ENCODE measurements at places on chromosomes 5 and 9. TPM values are rescaled to one million over a fixed set of nuclear protein-coding genes. Genes with fewer than 3 reads are reported as not detected.

IL3 gene
- not detected for total RNA-seq

DNA sequence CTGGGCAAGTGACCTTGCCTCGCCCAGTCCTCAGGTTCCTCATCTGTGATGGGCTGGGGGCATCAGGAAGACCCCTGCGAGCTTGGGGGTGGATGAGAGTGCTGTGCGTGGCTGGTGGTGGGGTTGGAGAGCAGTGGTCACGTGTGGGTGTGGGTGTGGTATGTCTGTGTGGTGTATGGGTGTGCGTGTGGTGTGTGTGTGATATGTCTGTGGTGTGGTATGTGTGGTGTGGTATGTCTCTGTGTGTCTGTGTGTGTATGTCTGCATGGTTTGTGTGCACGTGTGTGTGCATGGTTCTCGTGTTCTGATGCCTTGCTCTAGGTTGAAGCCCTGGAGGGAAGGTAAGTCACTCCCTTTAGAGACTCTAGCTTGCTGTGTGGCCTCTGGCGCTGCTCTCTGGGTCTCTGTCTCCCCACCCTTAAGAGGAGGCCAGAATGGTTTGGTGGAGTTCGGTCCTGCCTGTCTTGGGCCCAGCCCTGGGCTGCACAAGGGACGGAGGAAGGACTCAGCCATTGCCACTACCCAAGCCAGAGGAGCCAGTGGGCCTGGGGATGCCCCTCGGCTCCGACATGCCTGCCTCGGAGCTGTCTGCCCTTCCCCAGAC is 87.0 kb downstream of the RXRA start:
- no peak for DNase-seq

GRCh38 chr9:97604901-97605645 is 28.1 kb downstream of the TSTD2 start:
- no peak for DNase-seq

DNA sequence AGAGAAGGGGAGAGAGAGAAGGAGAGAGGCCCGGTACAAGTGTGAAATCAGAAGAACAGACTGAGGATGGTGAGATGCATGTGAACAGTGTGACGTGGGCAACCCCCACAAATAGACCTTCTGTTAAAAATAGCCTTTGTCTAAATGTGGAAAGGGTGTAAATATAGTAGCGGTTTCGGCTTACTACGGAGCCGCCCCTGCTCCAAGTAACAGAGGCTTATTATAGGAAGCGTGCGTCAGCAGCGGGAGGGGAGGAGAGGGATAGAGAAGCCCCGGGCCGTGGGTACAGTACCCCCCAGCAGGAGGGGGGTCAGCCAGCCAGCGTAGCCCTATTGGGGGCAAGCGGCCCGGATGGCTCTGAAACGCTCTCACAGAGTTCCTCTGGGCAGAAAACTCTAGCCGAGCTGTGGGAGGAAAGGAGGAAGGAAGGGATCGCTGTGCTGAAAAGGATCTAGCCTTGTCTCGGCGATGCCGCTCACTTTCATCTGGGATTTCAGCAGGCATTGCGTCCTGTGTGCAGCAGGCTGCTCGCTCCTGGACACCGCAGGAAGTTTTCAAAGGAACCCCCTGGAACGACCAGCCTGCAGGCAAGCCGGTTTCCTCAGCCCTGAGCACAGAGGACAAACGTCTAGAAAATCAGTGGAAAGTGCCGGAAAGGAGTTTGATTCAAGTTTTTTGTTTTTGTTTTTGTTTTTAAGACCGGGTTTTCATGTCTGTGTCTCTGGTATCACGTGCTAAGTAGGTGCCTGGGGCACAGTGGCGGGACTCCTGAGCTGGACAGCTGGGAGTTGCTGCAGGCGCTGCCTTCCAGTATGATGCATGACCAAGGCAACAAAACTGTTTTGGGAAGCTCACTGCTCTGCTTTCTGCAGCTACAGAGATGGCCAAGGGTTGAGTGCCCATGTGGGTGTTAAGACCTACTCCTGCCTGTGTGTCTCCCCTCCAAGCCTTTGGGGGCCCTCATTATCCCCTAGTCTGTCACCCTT is 146.6 kb downstream of the SEC61B start:
- no peak for DNase-seq

- no peak for DNase-seq
Measured at GRCh38 chr9:84817038-84817437, 147.5 kb downstream of the NTRK2 start.

DNA sequence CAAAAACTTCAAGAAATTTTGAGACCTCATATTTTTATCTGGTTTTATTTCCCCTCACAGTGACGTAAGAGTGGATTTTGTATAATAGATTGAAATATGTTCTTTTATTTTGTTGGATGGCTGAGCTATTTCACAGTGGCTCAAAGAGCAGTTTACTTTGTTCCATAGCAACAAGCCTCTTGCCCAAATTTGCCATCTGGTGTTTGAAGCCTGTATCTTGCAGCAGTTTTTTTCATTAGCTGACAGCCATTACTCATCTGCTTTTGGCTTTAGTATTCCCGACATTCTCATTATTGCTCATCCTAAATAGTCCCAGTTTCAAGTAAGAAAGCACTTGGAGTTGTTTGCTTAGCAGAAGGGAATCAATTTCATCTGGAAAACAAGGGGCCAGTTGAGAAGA is 36.3 kb downstream of the GDA start:
- DNase-seq, result no peak

DNA sequence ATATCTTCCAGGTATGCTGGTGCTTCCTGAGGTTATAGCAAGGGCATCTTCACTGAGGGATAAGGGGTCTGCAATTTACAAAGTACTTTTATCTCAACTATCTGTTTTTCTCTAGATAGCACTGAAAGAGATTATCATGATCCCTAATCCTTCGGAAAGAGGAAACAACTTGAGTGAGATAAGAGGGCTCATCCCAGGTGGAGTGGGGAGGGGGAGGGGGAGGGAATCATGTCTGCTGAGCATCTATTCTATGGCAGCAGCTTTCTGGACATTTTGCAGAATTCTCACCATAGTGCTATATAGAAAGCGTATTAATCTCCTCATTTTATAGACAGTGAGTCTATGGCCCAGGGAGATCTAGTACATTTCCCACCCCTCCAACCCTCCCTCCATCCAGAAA is 5.9 kb downstream of the TNFSF15 start:
- DNase-seq, result no peak

GRXCR2 gene
- not detected for total RNA-seq

DNA sequence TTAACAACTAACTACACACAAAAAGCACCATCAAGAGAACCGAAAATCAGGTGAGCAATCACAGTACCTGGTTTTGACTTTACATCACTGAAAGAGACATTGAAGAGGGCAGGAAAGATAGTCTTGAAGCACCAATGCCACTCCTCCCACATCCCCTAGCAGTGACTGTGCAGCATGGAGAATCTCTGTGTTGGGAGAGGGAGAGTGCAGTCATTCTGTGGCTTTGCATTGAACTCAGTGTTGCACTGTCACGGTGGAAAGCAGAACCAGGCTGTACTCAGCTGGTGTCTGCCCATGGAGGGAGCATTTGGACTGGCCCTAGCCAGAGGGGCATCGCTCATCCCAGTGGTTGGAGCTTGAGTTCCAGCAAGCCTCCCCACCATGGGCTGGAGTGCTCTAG is 40.4 kb downstream of the C5 start:
- no peak for DNase-seq

DNA sequence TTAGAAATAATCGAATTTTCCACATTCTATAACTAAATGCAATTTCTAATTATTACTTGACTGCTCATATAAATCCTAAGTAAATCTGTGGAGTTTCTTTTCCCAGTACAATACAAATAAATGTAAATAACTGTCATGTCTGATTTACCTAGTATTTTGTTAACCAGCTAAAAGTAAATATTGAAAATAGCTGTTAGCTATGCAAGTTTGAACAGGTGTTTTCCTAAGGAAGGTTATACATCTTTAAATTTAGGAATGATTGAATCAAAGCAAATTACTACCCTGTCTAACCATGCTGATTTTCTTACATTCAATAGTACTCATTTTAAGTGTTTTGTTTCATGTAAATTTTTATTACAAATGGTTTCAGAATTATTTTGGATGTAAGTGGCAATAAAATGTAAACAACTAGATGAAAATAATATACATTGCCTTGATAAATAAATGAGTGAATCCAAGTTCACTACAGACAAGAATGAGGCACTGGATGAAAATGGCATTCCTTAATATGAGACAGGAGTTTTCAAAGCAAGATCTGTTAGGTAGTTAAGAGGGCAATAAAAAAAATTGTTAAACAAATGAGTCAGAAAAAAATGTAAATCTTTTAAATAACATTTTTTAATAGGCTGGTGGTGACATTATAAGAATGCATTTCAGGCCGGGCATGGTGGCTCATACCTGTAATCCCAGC is 15.8 kb downstream of the MCIDAS start:
- DNase-seq, result no peak

- no peak for DNase-seq
Measured at GRCh38 chr9:114116126-114116747, 17.1 kb upstream of the KIF12 start.

GCNT4 gene
- total RNA-seq, result 0.41 TPM

- no peak for DNase-seq
Measured at GRCh38 chr5:104199771-104200170, 637.2 kb upstream of the NUDT12 start.

SOWAHA gene
- total RNA-seq, result not detected

DNA sequence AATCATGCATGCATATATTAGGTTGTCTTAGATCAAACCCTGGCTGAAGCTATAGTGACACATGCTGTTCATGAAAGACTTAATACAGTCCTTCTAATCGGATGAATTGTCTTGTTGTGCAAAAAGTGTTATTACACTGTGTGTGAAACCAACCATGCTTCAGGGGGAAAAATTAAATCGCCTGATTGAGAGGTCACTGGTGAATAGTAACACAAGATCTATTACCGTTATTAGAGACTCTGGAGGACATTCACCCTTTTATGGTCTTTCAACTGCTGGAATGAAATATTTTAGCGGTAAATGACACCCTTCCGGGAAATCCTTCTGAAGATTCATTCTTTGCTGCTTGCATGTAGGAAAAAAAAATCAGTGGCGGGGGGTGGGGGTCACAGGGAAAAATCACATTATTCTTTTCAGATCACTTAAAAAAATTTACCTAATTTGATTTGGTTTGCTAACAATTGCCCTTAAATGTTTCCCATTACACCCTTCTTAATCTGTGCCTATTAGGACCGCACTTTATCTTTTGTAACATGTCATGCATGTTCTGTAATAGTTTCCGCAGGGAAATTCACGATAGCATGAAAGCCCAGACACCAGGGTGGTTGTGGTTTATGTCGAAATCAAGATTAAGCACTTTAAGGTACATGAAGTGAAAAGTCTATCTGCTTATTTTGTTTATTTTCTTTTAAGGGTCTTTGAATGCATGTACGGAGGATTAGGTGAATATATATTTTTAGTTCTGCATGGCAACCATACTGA is 120.6 kb downstream of the FOCAD start:
- no peak for DNase-seq

DNA sequence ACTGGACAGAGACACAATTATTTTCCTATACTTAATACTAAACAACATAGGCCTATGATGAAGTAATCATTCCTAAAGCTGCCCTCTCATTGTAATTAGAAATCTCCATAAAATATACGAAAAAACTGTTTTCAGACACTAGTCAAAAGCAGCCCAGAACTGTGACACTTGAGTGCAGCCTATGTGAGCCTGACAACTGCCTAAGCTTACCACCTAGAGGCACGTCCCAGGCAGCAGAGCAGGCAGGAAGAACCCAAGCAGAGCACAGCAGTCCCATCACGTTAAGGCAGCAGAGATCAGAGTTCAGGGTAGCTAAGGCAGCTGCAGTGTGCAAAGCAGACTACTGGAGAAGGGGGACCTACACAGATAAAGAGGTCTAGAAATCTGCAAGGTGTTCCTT is 46.4 kb downstream of the GOLPH3 start:
- no peak for DNase-seq

DEPDC1B gene
- 3.4 TPM for total RNA-seq

DNA sequence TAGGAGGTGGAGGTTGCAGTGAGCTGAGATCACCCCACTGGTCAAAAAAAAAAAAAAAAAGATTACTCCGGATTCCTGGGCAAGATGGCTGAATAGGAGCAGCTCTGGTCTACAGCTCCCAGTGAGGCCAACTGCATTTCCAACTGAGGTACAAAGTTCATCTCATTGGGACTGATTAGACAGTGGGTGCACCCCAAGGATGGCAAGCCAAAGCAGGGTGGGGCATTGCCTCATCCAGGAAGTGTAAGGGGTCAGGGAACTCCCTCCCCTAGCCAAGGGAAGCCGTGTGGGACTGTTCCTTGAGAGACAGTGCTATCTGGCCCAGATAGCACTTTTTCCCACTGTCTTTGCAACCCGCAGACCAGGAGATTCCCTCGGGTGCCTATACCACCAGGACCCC is 70.7 kb downstream of the CARTPT start:
- no peak for DNase-seq

- no peak for DNase-seq
Measured at GRCh38 chr9:98370976-98371315, 115.5 kb upstream of the TBC1D2 start.

- DNase-seq, result no peak
Measured at GRCh38 chr9:131024978-131025868, 16.2 kb downstream of the LAMC3 start.

DNA sequence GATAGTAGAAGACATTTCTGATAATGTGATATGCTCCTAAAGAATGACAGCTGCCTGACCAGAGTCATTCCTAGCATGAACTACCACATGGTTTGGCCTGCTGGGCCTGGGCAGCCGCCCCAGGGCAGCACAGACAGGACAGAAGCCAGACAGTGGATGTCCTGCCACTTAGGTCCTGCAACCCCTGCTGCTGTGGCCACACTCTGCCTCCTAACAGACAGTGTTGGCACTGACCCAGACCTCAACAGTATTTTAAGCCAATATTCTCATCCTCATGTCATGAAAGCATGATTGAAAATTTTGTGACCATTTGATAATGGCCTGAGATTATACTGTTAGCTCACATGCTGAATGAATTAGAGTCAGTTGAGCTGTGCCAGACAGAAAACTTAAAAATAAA is 15.8 kb downstream of the CENPP start:
- DNase-seq, result no peak

DNA sequence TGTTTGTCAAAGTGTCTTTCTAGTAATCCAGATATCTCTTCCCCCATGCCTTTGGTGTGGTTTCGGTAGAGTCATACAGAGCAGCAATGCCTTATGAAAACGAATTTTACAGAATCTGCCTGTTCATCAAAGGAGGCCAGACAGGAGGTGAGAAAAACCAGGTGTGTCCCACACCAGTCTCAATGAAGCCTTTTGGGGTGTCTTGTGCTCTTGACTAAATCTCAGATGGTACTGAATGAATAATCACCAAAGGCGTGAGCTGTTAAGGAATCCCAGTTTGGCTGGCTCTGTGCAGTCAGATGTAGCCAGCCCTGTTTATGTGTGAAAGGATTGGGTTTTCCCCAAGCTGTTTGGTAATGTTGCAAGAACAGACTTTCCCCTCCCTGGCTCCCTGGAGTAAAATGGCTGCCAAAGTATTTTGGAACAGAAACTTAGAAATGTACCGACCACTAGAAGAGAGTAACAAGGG is 70.8 kb upstream of the CDKN2B start:
- no peak for DNase-seq

DNA sequence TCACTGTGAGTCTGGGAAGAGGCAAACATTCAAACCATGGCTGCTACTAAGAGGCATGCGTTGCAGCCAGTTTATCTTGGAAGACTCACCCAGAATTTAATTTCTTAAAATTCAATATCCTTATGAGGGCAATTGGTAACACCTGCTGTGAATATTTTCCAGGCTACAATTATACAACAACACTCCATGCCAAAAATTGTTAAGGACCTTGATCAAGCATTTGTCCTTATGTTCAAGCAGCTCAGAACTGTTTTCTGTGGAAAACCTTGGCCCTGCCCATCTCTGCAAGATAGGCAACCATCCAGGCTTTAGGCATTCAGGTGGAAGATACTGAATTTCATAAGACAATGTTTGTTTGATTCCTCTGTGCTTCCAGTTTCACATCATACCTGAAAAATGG is 327.8 kb downstream of the FBXL7 start:
- DNase-seq, result no peak

TIMD4 gene
- not detected for total RNA-seq
